NCI-H1694 treated with DMSO at 0.1 percent for 48 hours (cell line): ENCODE measurements at places on chromosomes 5 and 9.
A peak's percentile ranks its signal among the peaks of the same experiment; 100 is the strongest.

DNA sequence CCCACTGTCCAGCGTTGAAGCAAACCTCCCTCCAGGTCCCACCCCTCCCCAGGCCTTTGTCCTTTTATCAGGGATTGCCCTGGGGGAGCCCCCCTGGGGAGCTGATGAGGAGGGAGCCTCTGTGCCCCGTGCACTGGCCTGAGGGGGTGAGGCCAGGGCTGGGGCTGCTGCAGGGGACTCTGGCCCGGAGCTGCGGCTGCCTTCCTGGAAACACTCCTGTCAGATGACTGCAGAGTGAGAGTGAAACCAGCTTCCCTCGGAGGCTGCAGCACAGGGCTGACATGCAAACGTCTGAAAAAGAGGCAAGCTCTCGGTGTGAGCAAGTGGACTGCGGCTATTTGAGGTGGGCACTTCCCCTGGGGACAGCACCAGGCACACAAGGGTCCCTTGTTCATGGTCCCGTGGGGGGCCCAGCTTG is 4.6 kb upstream of the TRAF2 start:
- no peak for DNase-seq

- DNase-seq: peak; percentile 11
Observed at GRCh38 chr9:36276781-36277181, 18.5 kb upstream of the GNE start.

- peak; percentile 8 for DNase-seq
Observed at GRCh38 chr5:112390327-112390726, 28.8 kb downstream of the EPB41L4A start.

DNA sequence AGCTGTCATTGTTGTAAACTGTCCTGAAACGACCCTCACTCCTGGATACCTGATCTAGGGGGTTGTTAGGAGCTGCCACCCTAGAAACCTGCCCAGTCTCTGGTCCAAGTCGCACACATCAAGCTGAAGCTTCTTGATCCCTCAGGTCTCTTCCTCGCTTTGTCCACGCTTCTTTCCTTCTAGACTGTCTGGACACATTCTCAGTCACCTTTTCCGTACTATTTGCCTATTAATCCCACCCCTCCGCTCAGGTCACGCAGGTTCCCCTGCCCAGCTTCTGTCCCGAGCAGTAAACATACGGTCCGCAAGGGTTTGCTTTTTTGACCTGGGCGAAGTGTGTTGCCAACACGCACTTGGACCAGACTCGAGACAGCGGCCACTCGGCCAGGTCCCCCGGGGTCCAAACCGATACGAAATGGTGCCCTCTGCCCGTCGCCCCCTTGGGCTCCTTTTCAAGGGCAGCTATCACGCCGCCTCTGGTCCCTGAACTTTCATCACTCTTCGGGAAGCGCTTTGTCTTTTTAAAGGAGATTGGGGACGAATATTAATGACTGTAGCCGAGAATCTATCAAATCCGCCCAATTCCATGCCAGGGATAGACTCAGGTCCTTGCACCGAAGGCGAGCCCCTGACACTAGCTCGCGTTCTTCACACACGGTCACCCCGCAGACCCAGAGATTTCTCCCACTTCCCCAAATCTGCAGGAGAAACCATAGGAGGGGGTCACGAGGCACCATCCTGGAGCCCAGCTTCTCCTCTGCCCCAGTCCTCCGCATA is 814 bp downstream of the PLCXD3 start:
- DNase-seq: no peak

DNA sequence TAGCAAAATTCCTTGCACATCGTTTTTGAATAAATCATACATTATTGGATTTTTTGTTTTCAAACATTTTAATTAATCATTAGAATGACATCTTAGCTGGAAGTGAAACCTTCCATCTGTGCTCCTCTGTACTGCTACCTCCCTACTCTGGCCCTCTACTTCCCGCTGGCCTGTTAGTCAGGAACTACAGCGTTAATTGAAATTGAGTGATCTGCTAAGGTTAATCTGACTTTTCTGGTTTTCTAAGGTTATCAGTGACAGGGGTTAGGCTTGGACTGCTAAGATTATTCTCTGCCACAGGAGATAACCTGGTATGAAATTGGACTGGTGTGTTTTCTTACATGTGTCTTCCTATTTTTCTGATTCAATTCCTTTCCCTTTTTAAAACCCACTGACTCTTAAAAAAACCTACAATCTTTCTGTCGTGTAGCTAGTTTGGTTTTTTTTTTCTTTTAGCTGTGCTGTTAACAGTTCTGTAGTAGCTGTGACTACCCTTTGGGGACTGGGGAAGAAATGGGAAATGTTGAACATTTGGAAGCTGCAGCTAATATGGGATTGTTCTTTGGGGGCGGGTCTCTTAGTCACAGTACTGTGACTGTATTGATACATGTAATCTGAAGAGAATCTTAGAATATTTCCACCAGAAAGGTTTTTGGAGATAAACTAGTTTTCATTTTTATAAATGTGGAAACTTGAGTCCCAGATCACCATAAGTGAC is 4.6 kb downstream of the KIF2A start:
- DNase-seq: no peak

DNA sequence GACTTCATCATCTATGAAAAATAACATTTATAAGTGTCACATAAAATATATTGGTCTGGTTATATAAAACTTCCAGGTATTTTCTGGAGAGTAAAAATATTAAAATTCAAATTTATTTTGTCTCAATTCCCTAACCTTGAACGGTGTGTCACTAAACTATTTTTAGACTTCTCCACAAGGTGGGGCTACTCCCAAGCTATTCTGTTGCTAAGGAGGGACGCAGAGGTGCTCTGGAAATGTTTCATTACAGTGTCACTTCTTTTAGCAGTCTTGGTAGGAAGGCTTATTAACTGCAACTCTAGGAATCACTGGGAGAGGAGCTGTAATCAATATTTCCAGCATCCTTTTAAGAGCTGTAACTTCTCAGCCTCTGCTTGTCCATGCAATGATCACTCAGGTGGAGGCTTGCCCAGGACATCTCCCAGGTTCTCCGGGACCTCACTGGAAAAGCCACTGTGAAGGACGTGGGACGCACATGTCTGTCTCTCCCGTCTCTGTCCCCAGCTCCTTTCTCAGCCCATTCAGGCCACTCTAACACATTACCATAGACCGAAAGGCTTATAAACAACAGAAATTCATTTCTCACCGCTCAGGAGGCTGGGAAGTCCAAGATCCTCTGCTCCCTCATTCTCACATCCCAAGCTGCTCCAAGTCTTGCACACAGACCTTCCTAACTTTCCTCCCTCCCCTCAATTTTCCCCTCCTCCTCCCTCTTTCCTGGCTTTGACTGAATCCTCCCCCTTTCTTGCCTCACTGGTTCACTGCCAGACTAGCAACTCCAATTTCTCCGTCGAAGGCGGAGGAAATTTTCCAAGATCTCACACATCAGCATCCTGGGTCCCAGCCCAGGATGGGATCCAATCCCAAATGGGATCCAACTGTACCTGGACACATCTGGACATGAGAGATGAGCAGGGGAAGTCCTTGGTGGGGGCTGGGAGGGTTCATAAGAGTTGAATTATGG is 32.7 kb upstream of the DNAH5 start:
- peak; percentile 60 for DNase-seq

GRCh38 chr5:177500685-177501522 is 3.5 kb upstream of the PDLIM7 start:
- peak; percentile 38 for DNase-seq

DNA sequence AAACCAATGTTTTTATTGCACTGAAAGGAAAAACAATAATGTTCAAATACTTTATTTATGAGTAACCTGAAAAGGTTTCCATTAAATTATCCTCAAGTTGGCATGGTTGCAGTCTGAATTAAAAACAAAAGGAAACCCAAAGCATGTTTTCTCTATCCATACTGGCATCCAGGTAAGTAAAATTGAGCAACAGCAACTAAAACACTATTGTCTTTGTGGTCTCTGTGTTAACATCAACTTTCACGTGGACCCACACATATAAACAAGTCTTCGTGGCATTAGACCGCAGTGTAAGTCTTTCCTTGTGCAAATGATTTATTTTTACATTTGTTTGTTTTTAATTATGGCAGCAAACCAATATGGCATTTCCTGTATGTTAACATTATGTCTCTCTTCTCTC is 757.6 kb downstream of the SEMA5A start:
- no peak for DNase-seq

GRCh38 chr5:61626639-61627282 is 294.7 kb downstream of the ZSWIM6 start:
- no peak for DNase-seq

DNA sequence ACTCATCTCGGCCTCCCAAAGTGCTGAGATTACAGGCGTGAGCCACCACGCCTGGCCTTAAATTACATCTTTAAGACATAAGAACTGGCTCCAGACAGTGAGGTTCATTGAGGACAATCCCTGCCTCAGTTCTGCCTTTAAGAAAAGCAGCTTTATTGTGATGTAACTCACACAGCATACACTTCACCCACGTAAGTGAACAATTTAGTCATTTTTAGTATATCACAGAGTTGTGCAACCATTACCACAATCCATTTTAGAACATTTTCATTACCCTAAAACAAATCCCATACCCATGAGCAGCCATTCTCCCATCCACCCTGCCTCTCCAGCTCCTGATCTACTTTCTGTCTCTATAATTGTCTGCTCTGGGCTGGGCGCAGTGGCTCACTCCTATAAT is 24.0 kb upstream of the LTC4S start:
- no peak for DNase-seq

DNA sequence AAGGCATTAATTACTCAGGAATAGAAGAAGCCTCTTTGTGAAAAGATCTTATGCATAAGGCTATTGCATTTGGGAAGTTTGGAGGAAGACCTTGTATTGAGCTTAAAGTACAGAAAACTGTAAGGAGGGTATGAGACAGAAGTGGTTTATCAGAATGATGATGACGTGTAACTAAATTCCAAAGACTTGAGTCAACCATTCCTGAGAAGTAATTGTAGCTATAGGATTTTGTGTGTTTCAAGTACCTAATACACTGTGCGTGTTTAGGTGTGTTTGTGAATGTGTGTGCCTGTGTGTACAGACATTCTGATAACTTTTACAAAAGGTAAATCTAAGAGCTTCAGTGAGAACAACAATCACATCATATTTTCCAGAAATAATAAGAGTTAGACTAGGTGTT is 46.5 kb upstream of the IRX2 start:
- no peak for DNase-seq

DNA sequence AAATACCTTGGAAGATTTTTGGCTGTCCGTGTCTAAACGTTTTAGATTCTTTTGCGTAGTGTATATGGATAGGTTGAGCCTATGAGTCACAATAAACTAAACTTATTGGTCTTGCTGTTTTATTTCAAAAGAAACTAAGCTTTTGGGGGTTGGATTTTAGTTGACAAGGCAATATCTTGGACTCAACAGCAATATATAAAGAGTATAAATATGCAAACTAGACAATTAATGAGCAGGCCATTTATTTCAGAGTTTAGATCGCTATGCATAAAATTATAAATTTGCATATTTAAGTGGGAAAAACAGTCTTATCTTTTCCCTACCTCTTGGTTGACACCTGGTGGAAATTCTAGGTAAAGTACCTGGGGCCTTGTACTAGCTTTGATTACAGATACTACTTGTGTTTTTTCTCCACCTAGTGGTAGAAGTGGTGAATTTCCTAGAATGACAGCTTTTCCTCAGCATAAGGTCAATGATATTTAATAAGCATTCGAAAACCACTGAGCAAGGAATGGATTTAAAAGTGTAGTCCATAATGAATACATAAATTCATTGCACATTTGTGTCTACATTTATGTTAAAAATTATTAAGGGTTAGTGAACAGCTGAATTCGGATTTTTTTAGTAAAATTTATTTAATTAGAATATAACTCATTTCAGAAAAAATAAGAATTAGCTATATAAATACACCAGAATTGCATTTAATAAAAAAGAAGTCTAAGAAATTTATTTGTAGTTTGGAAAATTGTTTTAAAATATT is 1.7 kb upstream of the ARRDC3 start:
- peak; percentile 95 for DNase-seq

DNA sequence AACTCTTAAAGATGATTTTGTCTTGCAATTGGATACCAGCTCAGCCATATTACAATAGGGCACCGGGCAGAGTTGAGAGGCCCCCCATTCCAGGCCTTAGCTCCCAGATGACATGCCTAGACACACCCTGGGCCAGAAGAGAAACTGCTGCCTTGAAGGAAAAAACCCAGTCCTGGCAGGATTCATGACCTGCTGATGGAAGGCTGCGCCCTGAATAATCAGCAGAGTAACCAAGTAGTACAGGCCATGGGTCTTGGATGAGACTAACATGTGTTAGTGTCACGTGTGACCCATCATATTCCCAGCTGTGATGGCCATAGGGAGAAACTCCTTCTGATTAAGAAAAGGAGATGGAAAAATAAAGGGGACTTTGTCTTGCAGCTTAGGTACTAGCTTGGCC is 39.0 kb upstream of the DEPDC1B start:
- no peak for DNase-seq

- DNase-seq: no peak
Observed at GRCh38 chr9:122929796-122930354, 1.4 kb downstream of the ZBTB26 start.

DNA sequence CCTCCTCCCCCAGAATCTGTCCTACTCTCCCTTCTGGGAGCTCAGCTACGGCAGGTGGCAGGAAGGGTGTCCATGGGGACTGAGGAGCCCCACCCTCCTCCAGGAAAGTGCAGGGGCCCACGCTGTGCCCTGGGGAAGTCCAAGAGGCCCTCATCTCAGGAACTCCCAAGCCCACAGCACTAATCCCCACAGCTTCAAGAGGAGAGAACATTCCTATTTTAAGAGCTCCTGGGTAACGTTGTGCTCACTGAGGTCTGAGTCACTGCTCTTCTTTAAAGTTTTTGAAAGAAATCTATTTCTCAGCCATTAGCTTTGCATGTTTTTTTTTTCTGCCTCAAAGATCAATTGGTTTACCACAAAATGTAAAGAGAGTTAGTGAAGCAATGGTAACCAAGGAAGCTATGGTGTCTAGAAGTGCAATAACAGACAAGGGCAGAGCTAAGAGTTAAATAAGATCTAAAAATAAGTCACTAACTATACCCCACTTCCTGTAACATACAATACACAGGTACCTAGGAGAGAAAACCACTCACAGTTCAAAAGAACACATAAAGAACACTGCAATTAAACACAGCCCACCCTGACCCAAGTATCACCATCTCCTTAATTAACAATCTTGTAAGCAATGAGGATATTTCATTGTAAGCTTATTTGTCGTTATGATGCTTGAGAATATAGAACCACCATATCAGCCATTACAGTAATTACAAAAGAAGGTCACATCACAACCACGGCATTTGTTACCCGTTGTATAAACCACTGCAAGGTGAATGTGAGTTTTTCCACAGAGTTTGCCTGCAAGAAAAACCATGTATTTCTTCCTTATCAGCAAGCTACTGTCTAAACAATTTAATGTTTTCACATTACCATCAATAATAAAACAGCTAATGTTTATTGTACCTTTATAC is 382.3 kb upstream of the SLC30A5 start:
- DNase-seq: no peak
